T follicular helper cell (primary cell): ENCODE measurements at places on chromosomes 6 and 20.

GRCh38 chr20:38892091-38892981 lies 33.9 kb upstream of the FAM83D start:
- no peak for DNase-seq

DNA sequence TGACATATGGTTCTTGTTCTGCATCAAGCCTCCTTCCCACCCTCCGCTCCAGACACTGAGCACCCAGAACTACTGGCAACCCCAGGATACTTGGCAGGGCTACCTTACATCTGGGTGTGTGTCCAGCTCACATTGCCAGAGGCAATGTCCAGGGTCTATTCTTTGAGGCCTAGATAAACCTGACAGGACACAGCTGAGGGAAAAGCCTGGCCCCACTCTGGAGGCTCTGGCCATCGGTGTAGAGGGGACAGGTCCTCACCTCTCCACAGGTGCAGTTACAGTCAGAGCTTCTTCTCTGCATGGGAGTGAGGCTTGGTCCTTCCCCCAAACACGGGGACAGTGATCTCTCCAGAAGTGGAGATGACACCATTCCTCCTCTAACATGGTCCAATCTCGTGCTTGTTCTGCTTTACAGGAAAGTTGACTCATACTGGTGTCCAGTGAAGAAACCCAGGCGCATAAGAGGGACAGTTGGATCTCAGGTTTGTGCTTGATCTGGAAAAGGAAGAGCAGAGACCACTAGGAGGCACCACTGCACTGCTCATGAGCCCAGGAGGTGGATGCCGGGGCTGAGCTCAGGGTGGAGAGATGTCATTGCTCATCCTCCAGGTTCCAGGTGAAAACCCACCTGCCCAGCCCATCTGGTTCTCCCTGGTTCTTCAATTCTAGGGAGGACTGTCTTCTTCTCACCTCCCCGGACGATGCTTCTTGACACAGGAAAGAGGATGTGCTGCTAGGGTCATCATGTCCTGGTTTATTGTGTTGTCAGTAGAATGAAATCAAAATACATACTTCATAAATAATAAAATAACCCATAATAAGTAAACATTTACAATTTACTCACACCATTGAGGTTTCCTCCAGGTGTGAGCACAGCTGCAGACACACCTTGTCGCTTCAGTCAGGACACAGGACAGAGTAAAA lies 14.7 kb downstream of the HLA-F start:
- peak; percentile 60 for DNase-seq

GRCh38 chr6:165571721-165572132 lies 91.3 kb downstream of the PDE10A start:
- no peak for DNase-seq

DNA sequence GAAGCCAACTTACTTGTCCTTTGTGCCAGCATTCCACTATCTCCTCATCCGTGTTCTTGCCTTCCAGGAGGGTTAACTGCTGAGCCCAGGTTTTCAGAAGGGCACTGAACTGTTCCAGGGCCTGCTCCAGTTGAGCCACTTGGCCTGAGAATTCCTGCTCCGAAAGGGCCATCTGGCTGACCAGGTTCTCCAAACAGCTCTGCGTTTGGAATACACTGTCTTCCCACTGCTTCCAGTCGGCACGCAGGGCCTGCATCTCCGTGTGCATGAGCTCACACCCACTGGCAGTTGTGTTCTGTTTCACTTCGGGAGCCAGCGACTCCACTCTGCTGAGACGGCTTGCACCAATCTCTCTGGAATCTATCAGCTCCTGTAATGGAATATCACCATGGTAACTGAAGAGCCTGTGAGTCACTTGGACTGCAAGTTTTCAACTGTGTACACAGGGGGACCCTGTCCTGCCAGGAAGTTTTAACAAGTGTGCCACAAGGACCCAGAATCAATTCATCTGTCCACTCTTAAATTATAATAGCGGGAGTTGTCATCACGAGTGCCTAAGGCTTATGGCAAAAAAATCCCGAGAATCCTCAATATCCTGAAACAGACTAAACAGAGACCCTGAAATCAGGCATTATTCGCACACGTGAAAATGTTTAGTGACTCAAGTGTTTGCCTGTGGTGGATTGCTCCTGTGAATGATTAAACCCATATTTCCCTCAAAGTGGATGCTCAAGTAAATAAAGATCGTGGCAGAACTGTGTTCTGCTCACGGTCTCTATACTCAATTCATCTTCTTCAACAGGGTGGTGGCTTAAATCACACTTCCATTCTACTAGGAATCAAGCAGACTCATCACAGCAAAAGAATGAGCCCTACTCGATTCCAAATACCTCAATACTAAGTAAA lies 255.9 kb downstream of the SYNE1 start:
- DNase-seq, result no peak

GRCh38 chr6:109165392-109165974 lies 70.2 kb downstream of the CEP57L1 start:
- no peak for DNase-seq

DNA sequence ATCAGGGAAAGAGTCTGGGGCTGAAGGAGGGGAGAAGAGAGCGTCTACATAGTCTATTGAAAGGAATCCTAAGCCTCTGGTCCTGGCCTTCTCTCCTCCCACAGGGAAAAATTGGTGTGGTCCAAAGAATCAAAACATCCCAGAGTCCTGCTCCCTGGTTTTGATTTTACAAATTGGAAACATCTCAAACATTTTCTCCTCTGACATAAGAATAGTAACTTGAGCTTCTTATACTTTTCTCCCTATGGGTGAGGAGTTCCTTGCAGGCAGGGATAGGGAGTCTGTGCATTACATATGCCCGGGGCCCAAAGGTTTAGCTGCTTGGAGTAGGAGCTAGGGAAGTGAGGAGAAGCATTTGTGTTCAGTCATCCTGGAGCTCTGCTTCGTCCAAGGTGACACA lies 120.0 kb upstream of the GGTLC1 start:
- DNase-seq, result no peak

- no peak for DNase-seq
Observed at GRCh38 chr6:33746651-33747100, at the start of gene IP6K3. Gene IP6K3, minus strand, starts transcription at chr6:33746905. Its CDS starts 11,429 bp downstream, at chr6:33735476.

DNA sequence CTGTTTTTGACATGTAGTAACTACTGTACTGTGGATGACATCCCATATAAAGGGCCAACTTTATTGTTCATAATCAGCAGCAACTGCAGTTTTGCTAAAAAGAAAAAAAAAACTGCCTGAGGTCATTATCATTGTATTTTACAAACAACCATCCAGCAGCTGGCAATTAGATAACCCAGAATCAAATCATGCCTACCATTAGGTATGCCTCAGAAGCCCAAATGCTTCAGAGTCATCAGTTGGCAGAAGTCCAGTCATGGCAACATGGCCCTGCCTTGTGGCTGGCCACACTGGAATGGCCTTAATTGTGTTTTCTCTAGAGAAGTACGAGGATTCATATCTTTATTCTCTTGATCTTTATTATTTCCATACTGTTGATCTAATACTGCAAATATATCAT lies 462.4 kb upstream of the NRSN1 start:
- DNase-seq, result no peak

DNA sequence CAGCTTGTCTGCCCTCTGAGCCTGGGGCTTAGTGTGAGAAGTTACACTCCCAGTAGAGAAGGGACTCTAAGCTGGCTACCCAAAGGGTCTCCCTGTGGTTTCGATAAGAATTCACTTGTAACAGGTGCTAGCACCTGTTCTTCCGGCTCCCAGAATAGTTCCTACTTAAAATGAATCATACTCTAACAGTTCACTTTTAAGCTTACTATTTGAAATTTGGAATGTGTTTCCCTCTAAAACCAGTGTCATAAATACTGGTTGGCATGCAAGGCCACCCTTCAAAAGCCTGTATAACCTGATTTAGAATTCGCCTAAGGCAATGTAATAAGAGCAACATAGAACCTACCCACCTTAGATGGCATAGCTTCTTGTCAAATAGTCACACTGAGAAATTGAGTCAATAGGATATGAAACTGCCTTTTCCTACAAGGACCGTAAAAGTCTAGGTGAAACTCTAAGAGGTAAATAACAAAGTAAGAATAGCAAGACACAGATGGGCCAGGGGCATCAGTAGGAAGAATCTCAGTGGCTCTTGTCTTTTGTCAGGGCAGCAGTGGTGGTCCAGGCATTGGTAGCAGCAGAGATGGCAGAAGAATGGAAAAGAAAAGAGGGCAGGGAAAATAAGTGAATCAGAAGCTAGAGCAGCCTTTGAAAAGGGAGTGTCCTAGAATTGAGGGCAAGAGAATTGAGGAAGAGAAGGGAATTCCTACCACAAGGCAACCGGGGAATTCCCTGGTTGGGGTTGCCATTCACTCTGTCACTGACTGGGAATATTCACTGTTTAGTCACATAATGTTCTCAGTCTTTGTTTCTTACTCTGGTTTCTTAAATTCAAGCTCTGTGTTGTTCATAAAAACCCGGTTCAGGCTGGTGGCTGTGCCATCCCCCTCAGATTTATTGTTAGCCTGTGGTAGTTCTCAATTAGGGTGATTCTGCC lies 91.5 kb downstream of the HIVEP2 start:
- no peak for DNase-seq

DNA sequence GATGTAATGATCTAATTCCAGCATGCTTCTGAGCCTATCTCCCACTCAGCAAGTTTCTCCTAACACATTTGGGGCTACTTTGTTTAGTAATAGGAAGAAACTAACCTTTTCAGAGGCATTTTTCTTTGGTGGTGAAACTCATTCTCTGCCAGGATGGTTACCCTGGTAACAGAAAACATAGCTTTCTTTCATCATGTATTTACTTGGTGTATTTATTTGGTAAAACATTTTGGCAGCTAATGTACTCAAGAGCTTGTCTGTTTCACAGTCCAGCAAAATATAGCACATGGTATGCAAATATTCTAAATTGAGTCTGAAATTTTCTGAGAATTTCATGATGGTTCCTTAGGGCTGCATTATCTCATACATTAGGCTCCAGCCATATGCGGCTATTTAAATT lies 100.0 kb downstream of the SLC35B3 start:
- no peak for DNase-seq

DNA sequence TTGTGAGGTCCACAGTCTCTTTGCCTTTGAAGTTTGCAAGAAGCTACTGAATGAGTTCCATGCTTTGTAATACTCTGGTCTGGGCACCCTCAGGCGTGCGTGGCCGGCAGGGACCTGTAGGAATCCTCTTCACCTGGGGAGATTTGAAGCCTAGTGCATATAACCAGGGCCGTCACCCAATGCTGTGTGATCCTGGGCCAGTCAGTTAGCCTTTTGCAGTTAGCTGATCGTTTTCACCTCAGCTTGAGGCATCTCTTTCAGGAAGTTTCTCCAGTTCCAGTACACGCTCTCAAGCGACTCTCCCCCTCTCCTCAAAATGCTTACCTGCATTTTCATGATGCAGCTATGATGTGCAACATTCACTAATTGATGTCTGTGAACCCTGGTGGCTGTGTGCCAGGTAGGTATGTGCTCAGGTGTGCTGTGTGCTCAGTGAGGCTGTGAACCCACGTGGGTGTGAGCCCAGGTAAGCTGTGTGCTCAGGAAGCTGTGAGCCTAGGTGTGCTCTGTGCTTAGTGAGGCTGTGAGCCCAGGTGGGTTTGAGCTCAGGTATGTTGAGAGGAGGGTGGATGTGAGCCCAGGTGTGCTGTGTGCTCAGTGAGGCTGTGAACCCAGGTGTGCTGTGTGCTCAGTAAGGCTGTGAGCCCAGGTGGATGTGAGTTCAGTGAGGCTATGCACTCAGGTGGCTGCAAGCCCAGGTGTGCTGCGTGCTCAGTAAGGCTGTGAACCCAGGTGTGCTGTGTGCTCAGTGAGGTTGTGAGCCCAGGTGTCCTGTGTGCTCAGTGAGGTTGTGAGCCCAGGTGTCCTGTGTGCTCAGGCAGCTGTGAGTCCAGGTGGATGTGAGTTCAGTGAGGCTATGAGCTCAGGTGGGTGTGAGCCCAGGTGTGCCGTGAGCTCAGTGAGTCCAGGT lies 120.4 kb downstream of the PHACTR3 start:
- DNase-seq, result no peak

- DNase-seq, result no peak
Observed at GRCh38 chr20:21656308-21657067, 49.0 kb upstream of the PAX1 start.

- no peak for DNase-seq
Observed at GRCh38 chr20:48708116-48708515, 119.7 kb downstream of the PREX1 start.

- no peak for DNase-seq
Observed at GRCh38 chr6:110102411-110102810, 77.1 kb downstream of the WASF1 start.

- DNase-seq, result no peak
Observed at GRCh38 chr6:41531591-41532582, 14.3 kb upstream of the FOXP4 start.

GRCh38 chr20:61874421-61875068 lies 191.1 kb downstream of the TAF4 start:
- DNase-seq, result no peak

DNA sequence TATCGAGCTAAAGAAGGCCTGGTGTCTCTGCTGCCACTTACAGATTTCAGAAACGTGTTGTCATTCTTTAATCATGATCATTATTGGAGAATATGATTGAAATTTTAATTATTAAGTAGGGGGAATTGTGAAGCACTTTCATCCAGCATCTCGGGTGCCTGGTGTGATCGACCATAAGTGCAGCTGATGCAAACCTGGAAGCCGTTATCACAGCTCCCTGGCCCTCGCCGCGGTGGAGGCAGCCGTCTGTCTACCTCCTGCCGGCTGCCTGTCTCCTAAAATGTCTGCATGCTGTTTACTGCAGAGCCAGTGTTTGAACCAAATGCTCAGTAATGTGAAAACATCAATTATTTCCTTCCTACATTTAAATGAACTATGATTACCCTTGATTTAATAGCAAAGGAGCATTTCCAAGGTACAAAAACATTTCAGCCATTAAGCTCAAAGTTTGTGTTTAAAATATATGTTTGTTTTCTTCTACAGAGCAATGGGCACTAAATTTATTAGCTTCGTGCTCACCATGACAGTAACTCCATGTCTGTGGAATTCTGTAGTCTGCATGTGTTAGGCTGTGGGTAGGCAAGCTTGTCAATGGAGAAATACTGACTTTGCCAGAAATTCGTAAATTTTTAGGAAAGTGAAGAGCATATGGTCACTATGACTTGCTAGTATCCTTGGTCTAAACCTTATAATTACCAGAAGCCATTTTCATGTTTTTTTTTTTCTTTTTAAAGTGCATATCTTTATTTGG lies 184.5 kb upstream of the AGPAT4 start:
- no peak for DNase-seq
